ENCODE measurements at places on chromosomes 12 and 14.

- no peak for DNase-seq
Measured at GRCh38 chr14:57295239-57295638, 26.5 kb downstream of the AP5M1 start.

DNA sequence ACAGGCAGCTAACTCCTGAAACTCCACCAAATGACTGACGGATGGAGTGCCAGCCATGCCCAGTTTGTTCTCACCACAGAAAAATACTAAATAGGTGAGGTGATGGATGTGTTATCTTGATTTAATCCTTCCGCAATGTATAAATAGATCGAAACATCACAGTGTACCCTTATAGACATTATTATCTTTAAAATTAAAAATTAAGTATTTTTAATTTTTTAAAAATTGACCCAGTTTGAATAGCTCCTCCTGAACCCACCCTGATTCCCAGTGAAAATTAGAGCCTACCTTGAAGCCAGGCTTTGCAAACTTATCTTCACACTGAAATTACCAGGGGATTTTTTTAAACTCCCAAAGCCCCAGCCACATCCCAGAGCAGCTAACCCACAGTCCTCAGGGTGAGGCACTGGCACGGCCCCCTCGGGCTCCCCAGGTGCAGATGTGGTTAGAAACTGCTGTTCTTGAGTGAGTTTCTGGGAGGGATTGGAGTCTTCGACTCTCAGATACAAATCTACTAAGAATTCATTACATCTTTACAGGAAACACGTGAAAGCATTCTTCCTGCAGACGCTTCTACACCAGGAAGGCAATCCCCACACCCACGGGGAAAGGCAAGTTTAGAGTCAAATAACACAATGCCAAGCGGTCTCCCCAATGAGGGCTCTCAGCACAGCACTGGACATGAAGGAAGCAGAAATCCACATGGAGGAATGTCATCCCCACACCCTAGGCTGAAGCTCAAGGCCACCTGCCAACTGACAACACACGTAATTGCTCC, 126.4 kb downstream of the RIMBP2 start:
- DNase-seq = no peak

- DNase-seq = no peak
Measured at GRCh38 chr14:31902002-31902401, 175.1 kb upstream of the ARHGAP5 start.

DNA sequence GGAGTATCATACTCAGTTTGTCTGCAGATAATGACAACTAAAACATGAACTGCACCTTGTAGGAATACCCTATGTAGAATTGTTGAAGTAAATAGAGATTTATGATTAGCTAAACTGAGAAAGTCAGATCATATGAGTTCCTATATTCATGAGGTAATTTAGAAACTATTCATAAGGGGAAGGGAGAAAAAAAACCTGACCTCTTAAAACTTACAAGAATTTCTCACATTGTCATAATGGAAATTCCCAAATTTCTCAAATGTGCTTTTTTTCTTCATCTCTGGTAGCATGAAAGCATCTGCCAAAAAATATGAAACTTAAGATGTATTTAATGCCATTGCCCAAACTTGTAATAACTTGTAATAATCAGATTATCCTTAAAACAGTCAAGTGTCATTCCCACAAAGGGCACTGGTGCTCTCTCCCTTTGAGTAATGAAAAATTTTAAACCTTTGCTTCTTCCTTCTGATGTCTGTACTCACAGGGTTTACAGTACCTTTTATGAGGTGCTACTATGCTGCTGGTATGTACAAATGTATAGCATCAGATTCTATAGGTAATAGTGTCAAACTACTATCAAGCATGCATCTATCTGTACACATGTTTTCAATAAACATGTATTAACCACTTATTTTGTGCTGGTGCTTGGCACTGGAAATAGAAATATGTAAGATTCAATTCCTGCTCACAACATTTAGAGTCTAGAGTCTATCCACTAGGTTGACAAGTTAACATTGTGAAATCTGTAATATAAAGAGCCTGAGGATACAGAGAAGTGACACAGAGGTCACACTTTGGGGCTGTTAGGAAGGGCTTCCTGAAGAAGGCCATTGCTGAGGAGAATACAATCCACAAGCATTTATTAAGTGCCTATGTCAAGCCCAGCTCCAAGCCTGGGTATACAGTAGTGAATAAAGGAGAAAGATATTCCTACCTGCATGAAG, 17.4 kb upstream of the DRAM1 start:
- DNase-seq = no peak

DNA sequence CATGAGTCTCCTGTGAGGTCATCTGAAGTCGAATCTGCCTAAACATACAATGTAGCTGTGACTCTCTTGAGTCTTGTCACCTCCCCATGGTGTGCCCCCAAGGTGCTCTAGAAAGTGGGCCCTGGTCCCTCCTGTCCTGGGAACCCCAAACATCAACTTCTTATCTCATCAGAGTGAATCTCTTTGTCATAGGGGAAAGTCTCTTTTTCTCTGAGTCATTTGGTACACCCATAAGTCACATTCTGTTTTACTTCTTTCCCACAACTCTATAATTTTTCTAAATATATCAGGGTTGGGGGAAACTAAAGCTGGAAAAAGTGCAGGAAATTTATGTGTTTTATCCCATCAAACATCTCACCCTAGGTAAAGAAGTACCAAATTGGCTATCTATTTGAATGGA, 12.9 kb downstream of the SDR9C7 start:
- no peak for DNase-seq

- no peak for DNase-seq
Measured at GRCh38 chr14:75835737-75836136, 146.1 kb downstream of the TGFB3 start.

GRCh38 chr12:112425582-112426382, 7.0 kb downstream of the PTPN11 start:
- no peak for DNase-seq

- no peak for DNase-seq
Measured at GRCh38 chr14:30521899-30522736, 36.8 kb upstream of the G2E3 start.

DNA sequence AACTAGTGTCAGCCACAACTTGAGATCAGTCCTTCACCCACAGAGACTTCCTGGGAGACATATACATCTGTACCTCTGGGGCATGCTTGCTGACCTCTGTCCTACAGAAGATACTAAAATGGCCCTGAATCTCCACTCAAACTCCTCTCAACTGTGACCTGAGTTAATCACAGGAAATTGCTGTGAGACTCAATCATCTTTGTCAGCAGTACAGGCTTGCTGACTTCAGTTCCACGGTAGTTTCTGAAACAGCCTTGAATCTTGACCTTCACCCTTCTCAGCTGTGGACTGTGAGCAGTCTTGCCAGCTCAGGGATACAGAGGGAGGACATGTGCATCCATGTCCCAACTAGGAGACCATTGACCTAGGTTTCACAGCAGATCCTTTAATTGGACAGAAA, 1.4 kb upstream of the KLRC1 start:
- no peak for DNase-seq

DNA sequence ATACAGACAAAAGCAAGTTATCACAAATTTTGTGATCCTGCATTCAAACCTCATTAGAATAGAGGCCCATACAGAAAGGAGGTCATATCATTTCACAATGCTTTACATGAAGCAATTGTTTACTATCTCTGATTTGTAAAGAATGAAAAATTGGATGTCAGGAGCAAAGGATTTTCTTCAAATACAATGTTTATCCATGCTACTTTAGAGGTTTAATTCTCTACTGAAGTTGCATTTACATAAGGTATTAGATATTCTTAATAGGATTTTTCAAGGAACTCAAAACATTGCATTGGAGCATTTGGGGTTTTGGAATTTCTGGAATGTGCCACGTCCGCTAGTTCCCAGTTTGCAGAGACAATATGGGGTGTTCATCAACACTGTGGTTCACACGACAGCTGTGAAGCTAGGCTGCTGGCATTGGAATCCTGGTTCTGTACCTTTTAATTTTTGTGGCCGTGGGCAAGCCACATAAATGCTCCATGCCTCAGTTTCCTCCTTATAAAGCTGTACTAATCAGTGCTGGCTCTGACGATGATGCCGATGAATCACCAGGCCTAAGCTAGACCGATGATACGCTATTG, 174.8 kb downstream of the APAF1 start:
- DNase-seq = no peak

GRCh38 chr14:51295646-51296263, 55.7 kb downstream of the TMX1 start:
- no peak for DNase-seq

DNA sequence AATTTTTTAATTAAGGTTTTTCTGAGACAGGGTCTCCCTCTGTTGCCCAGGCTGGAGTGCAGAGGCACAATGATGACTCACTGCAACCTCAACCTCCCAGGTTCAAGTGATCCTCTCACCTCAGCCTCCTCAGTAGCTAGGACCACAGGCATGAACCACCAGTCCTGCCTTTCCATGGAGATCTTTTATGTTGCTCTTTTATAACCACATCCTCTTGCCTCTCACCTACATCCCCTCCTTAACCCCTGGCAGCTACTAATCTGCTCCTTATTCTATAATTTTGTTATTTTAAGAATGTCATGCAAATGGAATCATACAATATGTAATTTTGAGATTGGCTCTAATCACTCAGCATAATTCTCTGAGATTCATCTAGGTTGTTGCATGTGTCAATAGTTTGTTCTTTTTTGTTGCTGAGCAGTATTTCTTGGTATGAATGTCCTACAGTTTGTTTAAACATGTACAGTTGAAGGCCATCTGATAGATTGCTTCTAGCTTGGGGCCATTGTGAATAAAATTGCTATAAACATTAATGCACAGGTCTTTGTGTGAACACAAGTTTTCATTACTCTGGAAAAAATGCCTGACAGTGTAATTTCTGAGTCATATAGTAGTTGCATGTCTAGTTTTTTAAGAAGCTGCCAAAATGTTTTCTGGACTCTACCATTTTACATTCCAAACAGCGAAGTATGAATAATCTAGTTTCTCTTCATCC, 249.2 kb upstream of the AMIGO2 start:
- DNase-seq = no peak

DNA sequence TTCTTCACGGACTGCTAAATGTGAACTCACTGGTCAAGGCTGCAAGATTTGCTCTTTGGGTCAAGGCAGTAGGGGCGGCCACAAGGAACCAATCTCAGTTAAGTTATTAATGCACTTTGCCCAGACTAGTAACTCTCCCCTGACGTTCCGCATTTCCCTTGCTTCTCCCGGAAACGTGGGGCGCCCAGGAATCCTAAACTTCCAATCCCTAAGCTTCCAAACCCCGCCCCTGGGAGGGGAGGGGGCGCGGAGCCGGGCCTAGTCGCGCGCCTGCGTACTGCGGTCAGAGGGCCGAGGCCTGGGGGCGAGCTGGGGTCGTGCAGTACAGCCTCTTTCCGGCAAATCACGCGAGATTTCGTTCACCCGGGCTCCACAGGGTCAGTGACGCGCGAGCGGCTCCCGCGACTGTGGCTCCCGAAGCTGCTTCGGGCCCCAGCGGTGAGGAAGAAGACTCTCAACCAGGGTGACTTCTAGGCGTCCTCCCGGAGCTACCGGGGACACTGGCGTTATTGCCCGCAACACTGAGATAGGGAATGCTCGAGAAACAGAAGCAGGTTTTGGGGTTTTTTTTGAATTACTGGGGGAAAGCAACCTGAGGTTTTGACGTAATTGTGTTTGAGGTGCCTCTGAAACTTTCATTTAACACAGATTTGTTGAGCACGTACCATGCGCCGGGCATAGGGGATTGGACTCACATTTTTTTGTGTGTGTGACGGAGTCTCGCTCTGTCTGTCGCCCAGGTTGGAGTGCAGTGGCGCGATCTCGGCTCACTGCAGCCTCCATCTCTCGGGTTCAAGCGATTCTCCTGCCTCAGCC, at the start of gene PTGR2:
TSS of gene PTGR2 (plus strand) at position 265 of the 816 bp plus-strand sequence. CDS start 7,032 bp downstream, outside the sequence.
- DNase-seq = peak; percentile 66

DNA sequence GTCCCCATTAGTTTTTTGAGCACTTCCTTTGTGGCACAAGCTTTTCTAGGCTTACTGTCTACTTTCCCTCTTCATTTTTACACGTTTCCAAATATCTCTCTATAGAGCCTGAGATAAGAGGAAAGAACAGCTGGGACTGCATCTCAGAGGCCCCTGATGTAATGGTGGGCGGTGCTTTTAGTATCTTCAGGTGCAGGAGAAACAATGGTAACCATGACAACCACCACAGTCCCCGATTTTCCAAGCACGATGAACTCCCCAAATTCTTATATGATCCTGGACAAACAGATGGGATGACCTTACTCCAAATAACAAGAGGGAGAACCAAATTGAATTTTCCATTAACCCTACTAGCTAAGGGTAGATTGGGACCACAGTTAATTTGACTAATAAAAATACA, 103.3 kb downstream of the AEBP2 start:
- DNase-seq = no peak

GRCh38 chr12:32776258-32776657, 20.6 kb upstream of the YARS2 start:
- DNase-seq = no peak

DNA sequence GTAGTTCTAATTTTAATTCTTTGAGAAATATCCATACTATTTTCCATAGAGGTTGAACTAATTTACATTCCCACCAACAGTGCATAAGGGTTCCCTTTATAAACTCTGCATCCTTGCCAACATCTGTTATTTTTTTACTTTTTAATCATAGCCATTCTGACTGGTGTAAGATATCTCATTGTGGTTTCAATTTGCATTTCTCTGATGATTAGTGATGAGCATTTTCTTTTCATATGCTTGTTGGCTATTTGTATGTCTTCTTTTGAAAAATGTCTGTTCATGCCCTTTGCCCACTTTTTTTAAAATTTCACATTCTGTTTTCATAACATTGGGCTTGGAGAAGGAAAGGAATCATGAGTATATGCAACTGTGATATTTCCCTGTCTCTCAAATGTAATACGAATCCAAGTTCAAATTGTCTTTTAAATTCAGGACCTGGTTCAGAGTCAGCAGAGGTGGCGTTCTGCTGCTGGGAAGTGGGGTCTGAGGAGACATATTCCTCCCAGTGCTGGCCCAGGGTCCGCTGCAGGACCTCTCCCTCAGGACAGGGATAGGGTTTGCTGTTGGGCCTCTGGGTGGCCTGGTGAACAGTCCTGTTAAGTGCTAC, 81.2 kb upstream of the ETV6 start:
- no peak for DNase-seq

GRCh38 chr12:59070322-59070933, 150.1 kb upstream of the LRIG3 start:
- no peak for DNase-seq

DNA sequence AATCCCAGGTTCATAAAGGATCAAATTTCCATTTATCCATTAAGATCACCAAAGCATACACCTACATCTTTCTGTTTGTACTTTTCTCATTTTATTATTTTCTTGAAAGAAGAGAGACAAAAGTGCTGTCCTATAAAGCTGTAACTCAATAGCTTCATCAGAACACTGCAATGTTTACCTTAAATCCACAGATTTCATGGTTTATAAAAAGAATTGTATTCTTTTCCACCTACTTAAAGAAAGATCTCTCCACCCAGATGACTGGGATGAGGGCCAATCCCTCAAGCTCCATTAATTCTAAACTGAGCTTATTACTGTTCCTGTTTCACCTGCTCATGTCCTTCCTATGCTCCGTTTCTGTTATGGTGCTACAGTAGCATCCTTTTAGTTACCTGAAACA, 470.6 kb downstream of the BCAT1 start:
- DNase-seq = no peak

Measured in stimulated activated CD8-positive, alpha-beta memory T cell treated with anti-CD3 and anti-CD28 coated beads, Interleukin-7, amount 100 ng/mL, for 24 hours (primary cell).